ENCODE measurements at places on chromosomes 6 and 20. TPM values are rescaled to one million over a fixed set of nuclear protein-coding genes. Genes with fewer than 3 reads are reported as not detected.

- no peak for DNase-seq
Measured at GRCh38 chr6:148556410-148556809, 190.4 kb upstream of the UST start.

DNA sequence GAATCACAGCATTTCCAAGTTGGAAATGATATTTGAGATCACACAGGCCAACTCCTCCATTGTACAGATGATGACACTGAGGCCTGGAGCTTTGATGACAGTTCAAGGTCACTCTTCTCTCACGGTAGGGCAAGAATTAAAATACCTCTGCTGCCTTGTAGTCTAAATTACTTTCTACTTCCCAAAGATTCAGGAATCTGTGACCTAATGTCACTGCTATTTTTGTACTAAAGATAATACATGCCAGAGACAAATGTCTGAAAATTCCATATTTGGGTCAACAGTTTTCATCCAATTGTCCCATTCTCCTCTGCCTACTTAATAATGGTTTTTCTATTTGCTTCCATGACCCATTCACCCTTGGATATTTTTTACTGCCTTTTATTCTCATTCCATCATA, 160.0 kb downstream of the SOD2 start:
- DNase-seq = no peak

GRCh38 chr6:136783495-136784270, 8.6 kb downstream of the MAP3K5 start:
- DNase-seq = peak; percentile 79

GRCh38 chr6:157490611-157491269, 109.8 kb downstream of the ZDHHC14 start:
- DNase-seq = no peak

- DNase-seq = no peak
Measured at GRCh38 chr6:81253821-81254220, 498.7 kb downstream of the TENT5A start.

- peak; percentile 73 for DNase-seq
Measured at GRCh38 chr20:62739581-62740285, 31.1 kb downstream of the NTSR1 start.

DNA sequence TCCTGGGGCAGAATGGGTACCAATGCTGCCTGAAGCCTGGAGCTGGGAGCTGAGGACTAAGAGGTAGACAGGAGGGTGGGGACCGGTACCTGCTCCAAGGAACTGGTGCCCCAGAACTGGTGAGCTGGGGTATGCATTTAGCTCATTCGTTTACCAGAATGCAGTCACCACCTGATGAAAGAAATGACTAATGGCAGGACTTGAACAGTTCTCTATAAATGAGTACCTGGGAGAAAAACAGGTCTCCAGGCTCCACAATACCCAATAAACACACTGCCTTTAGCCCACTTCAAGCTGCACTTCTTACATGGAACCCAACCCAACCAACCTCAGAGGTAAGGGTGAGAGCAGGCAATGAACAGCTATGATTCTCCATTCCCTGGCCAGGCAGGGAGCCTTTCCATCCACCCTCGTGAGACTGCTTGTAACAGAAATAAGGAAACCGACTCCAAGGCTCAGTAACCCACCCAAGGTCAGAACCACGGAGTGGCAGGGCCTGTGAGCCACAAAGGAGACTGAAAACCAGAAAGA, 15.4 kb downstream of the FKBP1A start:
- DNase-seq = no peak

DNA sequence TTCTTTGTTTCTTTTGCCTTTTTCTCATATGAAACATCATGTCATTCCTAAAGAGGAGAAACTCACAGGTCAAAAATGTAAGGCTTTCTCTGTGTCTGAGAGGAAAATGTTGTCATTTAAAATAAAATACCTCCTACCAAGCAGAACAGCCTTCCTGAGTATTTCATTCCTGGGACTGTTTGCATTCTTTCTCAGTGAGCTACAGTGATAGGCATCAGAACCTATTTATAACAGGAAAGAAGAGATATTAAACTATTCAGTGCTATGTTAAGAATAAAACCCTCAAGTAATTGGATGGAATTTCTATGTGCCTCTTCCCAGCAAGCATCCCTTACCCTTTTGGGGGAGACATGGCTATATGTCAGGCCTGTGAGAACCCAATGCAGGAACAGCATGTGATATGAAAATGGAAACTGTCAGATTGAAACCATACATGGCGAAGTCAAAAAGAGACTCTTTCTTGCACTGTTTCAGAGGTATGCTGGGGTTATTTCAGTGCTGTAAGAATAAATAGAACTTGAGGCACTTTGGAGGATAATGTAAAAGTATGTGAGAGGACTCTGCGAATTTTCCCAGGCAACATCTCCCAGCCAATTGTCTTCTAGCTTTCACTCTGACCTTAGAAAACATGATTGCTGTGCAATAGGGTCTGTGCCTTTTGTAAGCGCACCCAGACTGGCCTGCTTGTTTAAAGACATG, 133.8 kb upstream of the CCN2 start:
- no peak for DNase-seq

DNA sequence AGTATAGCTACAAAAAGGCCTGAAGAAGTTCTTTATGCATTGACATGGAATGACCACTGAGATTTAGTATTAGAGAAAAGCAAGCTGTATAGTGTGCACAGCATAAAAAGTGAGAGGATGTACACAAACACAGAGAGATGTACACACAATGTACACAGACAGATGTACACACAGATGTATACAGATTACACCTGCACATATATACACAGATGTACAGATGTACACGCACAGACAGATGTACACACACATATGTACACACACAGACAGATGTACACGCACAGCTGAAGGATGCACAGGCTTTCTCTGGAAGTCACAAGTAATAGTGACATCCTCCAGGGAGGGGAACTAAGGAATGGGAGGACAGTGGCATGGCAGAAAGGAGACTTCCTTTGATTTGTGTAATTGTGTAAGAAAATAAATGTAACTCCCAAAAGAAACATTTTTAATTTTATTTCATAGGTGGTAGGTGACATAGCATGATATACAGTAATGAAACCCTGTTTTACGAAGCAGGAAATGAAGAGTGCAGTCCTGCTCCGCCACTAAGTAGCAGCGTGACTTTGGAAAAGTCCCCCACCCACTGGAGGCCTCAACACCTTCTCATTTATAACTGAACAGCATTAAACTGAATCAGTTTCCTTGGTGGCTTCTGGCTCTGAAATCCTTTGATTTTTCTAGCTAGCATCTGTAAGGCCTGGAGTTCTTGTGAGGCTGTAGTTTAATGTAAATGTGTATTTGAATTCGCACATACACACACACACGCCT, 14.1 kb downstream of the NFATC2 start:
- no peak for DNase-seq

GRCh38 chr6:134416418-134417154, 98.7 kb upstream of the SGK1 start:
- no peak for DNase-seq

DNA sequence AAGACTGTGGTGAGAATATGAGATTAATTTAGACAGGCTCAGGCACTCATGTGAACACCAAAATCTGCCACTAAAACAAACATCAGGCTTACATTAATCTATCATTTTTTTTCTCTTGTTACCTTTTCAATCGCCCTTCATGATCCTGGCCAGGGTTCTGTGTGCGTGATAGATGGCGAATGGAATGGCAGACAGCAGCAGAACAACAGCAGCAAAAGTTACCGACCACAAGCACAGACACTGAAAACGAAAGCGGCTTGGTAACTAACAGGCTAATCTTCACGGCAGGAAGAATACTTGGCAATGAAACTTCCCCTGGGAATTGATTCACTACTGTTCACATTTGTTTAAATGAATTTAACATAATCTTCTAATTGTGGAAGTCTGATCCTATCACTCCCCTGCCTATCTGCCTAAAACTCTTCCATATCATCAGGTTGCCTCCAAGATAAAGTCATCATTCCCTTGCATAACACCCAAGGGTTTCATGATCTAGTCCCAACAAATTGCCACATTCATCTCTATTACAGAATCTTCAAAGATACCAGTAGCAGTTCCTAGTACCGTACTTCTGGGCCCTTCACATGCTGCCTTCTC, 28.7 kb downstream of the PTPRK start:
- DNase-seq = no peak

GRCh38 chr6:152135755-152136448, 328.4 kb downstream of the ESR1 start:
- DNase-seq = no peak

DNA sequence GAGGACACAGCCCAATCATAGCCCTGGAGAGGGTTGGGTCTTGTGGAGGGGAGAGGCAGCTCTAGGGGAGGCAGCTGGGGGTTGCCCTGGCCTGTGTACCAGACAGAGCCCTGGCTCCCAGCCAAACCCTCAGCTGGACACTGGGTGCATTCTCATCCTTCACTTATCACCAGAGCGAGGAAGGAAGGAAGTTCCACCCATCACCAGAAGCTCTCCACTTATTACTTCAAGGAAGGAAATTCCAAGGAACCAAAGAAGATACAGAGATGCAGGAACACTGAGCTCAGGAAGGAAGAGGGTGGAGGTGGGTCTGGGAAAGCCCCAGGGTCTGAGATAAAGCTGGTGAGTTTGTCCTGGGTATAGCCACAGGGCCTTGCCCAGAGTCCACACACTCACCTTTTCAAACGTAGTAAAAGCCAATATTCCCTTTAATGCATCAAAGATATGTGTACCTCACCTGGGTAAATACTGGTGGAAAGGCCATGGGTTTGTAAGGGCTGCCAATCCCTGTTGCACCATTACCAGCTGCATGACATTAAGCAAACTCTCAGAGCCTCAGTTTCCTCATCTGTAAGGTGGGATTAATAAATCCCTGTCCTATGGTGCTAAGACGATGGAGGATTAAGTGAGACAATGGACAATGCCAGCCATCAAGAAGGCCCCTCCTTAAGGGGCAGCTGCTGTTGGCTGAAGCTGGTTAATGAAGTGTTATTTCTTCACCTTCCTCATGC, 109.7 kb upstream of the NAA20 start:
- DNase-seq = peak; percentile 72

SAMD5 gene
- 3.0 TPM for total RNA-seq

SLC52A3 gene
- 2.8 TPM for total RNA-seq

RNF217 gene
- total RNA-seq = 28.1 TPM

SULF2 gene
- total RNA-seq = 39.7 TPM

NKAIN4 gene
- not detected for total RNA-seq

MCHR2 gene
- not detected for total RNA-seq

Measured in cardiac septum (tissue), 1 donor.